GM04504 (cell line): ENCODE measurements at places on chromosomes 16 and 17.

DNA sequence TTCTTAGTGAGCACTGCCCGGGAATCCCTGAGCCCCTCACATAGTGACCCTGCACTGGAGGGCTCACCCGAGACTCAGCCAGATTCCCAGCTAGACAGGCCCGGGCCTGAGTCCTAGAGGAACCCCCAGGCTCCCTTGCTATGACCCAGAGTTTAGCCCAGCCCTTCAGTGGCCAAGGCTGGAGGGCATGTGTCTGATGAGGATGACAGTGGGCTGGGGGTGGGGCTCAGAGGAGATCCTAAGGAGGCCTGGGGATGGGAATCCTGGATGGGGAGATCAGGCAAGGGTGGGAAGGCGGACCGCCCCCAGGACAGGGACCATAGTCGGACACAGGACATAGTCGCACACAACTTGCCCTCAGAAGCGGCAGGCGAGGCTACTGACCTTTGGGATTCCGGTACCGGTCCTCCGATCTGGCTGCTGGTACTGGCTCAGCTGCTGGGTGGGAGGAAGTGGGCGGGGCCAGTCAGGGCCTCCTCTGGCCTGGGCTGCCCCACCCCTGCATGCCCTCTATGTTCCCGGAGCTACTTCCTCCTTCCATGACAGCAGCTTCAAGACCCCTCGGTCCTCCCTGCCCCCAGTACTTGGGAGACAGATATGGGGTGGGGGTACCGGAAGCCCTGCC is 1.1 kb downstream of the CD79B start:
- no peak for DNase-seq

DNA sequence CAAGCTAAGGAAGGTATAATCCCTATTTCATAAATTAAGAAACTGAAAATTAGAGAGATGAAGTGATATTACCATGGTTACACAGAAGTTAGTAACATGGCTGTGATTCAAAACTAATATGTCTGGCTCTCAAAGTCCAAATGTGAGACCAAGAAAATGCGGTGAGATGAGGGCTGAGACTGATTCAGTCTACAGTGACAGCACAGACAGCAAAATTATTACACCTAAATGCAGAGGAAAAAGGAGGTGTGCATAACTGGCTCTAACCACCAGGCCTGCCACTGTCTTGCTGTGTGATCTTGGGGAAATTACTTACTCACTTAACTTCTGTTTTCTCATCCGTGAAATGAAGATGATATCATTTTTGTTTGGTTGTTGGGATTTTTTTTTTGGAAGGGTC is 270.0 kb upstream of the SOX9 start:
- DNase-seq = no peak

- no peak for DNase-seq
These were observed 735.1 kb upstream of the GOT2 start for GRCh38 chr16:59469266-59469665.

DNA sequence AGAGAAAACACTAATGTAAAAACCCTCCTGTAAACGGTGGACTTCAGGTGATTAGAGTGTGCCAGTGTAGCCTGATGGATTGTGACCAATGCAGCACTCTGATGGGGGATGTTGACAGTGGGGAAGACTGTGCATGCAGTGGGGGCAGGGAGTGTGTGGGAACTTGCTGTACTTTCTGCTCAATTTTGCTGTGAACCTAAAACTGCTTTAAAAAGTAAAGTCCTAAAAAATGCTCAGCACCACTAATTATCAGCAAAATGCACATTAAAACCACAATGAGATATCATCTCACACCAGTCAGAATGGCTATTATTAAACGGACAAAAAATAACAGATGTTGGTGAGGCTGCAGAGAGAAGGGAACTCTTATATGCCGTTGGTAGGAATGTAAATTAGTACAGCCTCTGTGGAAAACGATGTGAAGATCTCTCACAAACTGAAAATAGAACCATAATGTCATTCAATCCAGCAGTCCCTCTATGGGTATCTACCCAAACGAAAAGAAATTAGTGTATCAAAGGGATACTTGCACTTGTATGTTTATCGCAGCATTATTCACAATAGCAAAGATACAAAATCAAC is 9.7 kb upstream of the ULK2 start:
- no peak for DNase-seq

- DNase-seq = no peak
These were observed 70.8 kb upstream of the TRAP1 start for GRCh38 chr16:3787924-3788661.

DNA sequence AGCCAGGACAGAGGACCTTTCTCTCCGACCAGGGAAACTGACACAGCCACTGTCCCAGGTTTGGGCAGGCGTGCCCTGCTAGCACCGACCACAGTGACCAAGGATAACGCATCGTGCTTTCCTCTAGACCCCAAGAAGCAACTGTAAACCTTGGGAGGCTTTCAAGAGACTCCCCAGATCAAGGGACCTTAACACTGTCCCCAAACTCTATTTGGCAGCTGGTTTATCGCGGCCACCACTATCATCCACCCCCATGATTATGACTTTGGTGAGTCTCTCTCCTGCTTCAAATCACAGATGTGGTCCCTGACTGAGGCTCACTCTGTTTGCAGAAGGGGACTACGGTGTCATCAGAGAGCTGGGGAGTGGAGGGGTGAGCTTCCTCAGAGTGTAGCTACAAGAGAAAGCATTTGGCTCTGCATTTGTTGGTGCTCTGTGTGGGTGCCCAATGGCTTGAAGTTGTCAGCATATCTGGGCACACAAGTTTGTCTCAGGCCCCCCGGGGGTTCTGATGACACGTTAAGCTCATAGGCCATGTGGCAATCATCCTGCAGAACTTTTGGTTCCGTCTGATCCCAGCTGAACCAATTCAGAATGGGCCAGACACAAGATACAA is 408.0 kb downstream of the SLC39A11 start:
- DNase-seq = no peak

DNA sequence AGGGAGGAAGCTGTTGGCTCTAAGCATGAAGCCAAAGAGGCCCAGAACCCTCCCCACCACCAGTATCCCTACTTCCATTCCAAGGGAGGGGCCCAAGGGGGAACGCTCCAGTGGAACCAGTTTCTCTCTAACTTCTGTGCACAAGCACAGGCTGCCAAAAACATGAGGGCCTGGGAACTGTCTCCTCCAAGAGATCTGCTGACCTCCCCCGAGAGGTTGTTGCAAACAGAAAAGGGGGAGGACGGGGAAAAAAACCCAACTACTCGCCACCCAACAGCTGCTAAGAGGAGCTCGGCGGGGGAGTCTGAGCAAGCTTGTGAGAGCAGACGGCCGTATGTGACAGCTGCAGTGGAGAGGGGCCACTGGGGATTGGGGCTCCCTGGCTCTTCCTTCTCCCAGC is 15.7 kb upstream of the SLC35B1 start:
- no peak for DNase-seq

GRCh38 chr16:50808929-50809538 is 67.1 kb downstream of the CYLD start:
- no peak for DNase-seq

DNA sequence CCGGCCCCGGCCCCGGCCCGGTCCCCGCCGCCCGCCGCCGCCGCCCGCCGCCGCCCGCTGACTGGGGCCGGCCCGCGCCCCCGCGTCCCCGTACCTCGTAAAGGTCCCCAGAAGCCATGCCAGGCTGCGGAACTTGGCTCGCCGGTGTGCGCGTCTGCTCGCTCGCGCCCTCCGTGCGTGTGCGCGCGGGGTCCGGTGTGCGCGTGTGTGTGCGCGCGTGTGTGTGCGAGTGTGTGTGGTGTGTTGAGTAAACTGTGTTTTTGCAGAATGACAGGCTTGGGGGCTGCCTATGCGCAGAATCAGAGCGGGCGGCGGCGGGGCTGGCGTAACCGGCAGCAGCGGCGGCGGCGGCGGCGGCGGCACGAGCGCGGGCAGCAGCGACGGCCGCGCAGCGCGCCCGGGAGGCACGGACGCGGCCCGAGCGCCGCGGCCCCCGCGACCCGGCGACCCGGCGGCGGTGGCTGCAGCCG is 307 bp downstream of the CDYL2 start:
- DNase-seq = peak; percentile 26

- no peak for DNase-seq
These were observed 577.5 kb downstream of the RBFOX1 start for GRCh38 chr16:7910116-7910515.

DNA sequence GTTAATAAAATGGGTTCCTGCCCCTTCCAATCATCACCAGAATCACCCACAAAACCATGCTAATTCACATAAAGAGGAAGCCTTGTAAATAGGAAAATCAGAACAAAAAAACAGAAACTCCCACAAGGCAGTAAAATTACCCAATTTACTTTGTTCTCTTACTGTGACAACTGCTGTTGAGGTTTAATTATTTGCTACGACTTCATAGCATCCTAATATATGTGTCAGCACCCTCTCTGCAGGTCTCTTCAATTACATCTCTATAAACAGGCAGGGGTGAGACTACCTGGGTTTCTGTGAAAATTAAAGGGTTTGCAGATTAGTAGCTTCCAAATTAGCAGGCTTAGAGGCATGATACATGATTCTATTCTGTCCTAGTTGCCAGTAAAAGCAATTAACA is 2.7 kb downstream of the WDR59 start:
- DNase-seq = no peak

GRCh38 chr16:28604186-28604565 is 5.7 kb downstream of the SULT1A1 start:
- DNase-seq = no peak

DNA sequence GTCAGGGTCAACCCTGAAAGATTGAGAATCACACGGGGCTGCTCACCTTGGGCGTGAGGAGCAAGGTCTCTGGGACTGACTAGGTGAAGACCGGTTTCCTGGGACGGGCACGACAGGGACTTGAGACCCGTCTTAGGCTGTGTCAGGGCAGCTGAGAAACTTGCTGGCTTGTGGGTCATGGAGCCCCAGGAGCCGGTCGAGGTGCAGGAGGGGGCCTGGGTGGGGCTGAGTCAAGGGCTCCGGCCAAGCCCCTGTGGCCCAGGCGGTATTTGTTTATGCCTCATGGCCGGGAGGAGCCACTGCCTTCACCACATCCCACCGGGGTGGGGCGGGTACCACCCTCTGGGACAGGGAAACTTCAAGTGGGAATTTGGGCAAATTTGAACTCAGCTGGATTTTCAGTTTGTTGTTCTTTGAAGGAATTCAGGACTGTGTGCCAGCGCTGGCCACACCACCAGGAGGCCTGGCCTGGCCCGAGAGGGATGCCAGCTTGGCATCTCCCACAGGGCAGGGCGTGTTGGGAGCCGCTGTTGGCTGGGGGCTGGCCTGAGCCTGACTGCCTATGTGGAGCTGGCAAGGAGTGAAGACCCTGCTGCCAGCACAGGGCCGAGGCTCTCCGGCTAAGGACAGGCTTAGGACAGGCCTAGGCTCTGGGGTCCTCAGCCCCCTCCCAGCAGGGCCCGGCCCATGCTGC is 116.1 kb downstream of the METRNL start:
- no peak for DNase-seq

DNA sequence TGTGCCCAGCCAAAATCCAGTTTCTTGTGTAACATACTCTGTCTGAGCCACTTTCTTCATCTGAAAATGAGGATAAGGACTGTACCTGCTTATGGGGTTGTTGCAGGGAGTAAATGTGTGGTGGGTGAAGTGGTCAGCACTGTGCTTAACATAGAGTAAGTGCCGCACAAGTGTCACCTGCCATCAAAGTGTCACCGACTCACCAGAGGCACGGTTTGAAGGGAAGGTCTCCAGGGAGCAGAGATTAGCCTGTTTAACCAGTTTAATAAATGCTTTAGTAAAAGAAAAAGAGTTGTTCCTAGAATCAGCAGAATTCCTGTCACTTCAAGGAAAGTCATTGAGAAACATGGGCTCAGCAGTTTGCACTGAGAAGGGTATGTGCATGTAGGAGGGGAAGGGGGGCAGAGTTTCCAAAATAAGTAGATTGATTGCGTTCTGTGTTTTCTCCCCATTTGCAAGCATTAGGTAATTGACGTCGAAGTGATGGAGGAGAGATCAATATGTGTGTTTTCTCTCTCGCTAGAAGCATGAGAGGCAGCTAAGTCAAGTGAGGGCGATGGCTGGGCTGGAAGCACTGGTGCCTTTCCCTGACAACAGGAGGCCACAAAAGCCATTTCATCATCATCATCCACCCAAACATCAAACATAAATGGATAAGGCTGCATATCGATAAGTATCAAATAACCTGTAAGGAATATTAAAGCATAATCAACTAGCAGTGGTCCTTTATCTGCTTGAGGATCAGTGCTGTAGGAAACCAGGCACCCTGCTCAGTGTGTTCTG is 19.1 kb downstream of the FAM20A start:
- no peak for DNase-seq

DNA sequence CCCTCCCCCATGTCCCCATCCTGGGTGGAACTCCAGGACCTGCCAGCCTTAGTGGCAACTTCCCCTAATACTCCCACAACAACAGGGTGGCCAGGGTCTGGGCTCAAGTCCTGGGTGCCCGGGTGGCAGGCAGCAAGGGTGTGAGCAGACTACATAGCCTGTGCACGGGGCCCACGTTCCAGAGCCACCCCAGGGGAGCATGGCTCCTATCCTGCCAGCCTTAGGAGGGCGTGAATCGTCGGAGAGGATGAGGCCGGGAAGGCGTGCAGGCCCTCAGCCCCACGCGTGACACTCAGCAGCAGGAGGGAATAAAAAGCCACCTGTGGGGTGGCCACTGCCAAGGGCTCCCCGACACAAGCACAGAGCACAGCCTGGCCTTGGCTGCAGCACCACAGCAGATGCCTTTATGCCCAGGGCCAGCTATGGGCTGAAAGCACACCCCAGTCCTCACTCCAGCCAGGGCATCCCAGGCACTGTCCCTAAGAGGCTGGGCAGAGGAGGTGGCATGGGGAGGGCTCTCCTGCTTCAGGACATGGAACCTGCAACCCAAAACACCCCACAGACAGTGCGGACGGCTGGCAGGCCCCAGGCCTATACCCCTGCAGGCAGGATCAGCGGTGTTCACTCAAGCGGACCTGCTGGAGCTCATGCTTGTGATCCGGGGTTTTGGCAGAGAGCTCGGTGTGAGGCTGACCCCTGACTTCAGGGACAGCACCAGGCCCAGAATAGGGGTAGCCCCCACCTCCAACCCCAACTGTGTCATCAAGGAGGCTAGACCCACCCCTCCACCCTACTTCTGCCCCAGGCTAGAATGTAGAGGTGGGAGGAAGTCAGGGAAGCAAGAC is 2.7 kb downstream of the BCAR1 start:
- no peak for DNase-seq

- no peak for DNase-seq
These were observed 6.0 kb upstream of the MAPT start for GRCh38 chr17:45888392-45888791.

GRCh38 chr17:70041061-70041460 is 34.0 kb upstream of the KCNJ16 start:
- DNase-seq = no peak
